ENCODE measurements at places on chromosomes 1 and 21. TPM values are rescaled to one million over a fixed set of nuclear protein-coding genes. Genes with fewer than 3 reads are reported as not detected.
A peak's percentile ranks its signal among the peaks of the same experiment; 100 is the strongest.

The KLF17 gene
- polyA plus RNA-seq = 0.25 TPM

The FCRL5 gene
- polyA plus RNA-seq = 1.1 TPM

The TSPEAR gene
- not detected for polyA plus RNA-seq

The CAMK1G gene
- polyA plus RNA-seq = 0.03 TPM

The IL19 gene
- polyA plus RNA-seq = not detected

The TCHH gene
- polyA plus RNA-seq = not detected

The GCSAML gene
- 0.68 TPM for polyA plus RNA-seq

GRCh38 chr21:43331962-43332828 is 94.7 kb downstream of the SIK1 start:
- peak; percentile 88 for DNase-seq

DNA sequence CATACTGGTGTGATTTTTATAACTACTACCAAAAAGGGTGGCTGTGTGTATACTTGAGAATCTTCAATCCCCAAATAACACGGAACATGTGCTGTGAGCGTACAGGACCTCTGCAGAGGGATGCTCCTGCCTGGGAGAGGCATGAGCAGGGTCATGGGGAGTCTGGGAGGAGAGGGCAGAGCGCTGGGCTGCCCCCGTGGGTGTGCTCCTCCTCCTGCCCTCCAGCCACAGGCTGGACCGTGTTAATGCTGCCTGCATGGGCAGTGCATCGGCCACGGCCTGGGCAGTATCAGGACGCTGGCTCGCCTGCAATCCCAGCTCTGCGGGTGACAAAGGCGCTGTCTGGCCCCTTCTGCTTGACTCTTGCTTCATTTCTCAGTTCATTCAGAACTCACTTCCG is 6.2 kb downstream of the CEP104 start:
- DNase-seq = no peak

DNA sequence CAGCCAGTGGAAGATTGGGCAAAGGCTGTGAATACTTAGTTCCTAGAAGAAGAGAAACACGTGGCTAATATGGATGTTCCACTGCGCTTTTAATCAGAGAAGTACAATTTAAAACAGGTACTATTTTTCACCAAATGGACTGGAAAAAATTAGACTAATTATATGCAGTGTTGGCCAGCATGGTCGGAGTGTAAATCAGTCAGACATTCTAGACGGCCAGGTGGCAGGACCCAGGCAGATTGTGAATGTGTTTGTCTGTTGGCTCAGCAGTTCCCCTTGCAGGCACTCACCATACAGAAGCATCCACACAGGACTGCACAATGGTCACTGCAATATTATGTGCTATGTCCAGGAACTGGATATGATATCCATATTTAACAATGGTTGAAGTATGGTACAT is 23.9 kb upstream of the SLC25A34 start:
- no peak for DNase-seq

DNA sequence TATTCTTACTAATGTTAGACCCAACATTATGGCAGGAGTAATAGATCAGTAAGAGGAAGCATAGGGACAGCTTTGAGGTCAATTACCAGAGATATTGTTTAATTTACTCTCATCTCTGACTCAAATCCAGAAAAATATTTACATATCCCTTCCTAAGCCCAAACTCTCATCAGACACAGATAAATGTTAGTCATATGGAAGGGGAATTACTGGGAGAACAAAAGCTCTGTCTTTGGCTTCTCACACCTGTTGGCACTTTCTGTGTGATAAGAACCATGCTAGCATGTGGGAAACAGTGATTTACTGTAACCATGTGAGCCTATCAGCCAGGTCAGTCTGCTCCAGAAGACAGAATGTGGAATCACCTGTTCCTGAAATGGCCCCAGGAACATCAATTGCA is 72.4 kb downstream of the DUSP10 start:
- no peak for DNase-seq

DNA sequence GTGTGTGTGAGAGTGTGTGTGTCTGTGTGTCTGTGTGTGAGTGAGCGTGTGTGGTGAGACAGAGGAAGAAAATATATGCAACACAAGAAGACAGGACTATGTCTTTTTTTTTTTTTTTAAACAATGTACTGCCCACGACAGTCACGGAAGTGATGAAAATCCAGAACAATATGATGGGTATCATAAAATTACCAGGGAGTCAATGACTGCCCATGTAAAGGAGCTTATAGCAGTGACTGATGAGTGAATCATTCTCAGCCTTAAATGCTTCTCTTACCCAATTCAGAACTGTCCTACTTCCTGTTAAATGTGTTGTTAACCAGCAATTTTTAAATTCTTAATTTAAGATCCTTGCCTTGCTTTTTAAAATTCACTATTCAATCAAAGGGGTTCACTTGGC is 46.6 kb downstream of the RGS7 start:
- no peak for DNase-seq

- peak; percentile 24 for DNase-seq
Observed at GRCh38 chr1:227895828-227896685, 51.7 kb downstream of the WNT9A start.

DNA sequence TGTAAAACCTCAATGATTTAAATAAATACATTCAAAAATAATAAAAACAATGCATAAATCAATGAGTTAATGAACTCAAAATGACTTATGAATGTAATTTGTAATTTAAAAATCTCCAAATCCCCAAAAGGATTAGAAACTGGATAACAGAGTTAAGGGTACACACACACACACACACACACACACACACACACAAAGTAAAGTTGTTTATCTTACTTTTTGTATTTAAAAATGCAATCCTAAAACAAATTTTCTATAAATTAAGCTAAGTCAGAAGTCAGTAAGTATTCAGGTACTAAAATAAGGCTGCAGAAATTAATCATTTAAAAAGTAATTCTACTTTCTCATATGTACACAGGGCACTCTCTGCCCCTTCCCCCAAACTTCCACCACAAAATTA is 1.8 kb downstream of the LRIF1 start:
- no peak for DNase-seq

DNA sequence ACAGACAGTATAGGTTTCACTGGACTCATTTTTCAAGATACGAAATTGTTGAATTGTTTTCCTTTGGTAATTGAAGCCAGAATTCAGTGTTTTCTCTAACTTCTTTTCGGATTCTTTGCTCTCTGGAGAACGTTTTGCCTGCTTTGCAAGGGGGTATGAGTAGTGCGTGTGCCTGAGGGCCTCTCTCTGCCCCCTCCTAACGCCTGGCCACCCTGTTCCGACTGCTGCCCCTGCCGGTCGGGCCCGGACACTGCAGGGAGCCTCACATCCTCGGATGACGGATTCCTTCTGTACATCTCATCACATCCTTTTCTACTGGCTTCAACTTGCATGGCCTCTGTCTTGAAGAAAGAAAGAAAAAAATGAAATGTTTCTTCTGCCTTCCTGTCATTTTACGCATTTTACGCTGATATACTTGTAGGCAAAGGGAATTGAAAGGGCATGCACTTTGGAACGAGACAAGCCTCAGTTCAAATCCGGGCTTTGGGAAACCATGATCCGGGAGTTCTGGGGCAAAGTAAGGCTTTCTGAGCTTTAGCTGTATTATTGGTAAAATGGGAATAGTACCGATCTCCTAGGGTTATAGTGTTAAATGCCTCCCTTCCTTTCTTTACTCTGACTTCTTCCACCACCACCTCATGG is 65.1 kb downstream of the DISC1 start:
- DNase-seq = no peak

GRCh38 chr1:12087797-12088314 is 24.8 kb downstream of the TNFRSF8 start:
- no peak for DNase-seq

DNA sequence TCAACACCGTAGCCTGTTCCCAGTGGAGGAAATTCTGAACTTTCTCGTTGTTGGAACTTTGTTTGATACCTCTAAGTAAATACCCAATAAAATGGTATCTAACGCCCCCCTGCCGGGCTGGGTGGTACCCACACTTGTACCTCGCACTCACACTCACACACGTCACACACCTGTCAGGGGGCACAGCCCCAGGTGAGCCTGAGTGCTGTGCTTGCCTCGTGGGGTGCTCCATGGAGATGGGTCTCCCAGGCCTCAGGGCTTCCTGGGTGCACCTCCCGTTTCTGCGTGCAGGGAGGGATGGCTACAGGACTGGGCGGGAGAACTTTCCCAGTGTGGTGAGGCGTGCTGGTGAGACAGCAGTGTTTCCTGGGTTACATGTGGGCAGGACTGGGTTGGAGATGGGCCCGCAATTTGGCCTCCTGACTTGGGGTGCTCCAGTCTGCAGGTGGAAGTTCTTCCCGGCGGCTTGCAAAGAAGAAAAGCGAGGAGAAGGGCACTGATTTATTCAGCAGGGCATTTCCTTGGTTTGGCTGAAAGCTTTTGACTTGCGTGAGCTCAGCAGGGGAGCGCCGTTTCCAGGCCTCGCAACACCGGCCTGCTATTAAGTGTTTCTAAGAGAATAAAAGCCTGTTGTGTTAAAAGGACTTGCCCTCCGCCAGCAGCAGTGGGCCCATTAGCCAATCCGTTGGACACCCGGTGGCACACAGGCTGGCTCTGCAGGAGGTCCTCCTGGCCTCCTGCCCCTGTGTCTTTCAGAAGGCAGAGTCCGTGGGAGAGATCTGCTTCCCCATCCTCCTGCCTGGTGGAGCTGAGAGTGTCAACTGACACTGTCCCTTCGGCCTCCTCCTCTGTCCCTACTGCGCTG is 79.7 kb downstream of the KIF26B start:
- peak; percentile 32 for DNase-seq

DNA sequence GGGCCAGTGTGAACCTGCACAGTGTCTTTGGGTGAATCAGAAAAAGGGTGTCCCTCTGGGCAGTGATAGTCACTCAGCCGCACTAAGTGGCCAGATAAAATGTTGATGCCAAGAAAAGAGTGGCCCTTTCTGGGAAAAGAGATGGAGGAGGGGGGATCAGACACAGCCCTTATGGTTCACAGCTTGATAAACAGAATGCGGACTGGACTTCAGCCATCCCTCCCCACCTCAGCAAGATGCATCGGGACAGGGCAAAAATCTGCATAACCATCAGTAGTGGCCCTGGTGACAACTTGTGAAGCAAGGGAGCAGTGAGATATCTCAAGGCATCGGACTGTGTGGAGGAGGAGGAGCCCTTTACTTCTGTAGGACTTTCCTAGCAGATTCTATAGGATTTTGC is 353.8 kb upstream of the PLXNA2 start:
- no peak for DNase-seq

DNA sequence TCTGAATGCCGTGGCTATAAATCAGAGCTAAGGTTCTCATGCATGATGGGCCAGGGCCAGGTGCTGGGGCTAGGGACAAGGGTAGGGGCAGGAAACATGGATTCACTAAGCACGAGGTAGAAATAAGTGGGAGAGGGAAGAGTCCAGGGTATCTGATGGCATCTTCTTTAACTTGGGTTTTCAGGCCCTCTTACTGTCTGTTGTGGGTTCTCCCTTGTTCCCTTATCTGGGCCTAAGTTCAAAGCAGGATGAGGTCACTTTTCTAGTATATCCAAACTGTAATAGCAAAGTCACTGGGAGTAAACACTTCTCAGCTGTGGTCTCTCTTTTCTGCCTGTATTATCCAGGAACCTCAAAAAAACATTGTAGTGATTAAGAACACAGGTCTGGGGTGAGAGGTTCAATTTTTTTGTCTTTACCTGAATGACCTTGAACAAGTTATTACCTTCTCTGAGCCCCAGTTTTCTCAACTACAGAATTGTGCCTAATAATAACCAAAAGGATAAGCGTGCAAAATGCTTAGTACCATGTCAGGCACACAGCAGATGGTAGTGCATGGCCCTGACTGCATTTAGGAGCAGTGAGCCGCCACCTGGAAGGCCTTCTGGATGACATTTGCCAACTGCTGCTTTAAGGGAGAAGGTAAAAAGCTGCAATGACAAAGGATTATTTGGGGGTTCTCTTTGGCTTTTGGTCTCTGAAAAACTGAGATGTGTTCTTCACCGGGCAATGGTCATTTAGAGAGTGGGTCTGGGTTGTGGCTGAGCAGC is 53.6 kb upstream of the A3GALT2 start:
- no peak for DNase-seq

DNA sequence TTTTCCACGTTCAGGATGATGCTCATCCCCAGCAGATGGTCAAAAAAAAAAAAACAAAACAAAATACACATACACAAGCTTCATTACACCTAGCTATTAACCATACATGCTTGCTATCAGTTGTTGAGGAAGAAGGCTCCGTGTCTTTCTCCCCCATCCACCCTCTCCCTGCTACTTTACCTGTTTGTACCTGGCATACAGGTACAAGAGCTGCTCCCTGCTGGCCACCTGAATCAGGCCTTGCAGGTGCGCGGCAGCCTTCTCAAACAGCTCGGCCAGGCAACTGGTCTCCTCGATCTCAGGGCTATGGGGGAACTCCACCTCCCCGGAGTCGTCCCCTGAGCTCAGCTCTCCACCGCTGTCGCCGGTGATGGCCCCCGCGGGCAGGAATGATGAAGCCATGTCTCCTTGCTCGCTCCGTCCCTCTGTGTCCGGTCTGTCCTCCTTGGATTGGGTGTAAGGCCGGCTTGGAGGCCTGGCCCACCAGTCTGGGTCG is 464 bp downstream of the ACBD6 start:
- DNase-seq = no peak

DNA sequence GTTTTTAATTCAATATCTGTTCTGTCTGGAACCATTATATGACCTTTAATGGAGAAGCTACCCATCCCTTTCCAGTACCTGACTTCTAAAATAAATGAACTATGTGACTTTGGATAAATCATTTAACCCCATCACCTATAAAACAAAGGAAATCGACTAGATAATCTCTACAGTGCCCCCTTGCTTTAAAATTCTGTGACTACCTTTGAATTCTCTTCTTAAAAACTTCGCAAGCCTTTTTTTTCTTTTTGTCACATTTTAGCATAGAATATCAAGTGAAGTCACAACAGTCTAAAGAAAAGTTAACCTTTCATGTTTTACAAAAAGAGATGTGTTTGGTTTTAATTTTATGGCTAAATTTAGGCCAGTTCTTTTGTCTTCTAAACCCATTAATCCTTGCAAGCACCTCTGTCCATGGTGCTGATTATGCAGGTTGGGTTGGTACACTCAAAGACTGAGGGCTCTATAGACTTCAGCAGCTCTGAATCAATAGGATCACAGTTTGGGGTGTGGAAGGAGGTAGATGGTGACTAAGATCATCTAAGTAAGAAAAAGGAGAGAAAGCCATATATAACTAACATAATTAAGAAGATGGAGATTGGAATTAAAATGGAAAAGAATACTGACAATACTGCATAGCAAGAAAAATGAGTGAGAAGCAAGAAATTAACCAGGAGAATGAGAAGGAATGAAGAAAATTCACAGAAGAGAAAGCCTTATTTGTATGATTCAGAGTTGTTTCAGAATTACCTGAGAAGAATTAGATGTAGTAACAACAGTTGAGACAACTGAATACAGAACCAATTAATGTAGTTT is 59.2 kb downstream of the TBX15 start:
- DNase-seq = peak; percentile 59

DNA sequence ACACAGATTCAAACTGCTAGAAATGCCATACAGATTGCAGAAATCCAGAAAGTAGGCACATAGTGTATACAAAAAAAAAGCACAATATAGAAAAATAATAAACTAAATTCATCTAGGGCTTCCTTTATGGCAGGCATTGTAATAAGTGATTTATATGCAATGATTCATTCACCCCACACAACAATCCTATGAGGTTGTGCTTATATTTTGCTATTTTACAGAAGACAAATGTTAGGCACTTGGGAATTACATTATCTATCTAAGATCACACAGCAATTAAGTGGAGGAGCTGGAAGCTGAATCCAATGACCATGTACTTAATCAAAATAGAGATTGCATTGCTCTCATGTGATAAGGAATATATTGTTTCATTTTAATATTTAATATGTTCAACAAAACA is 225.7 kb upstream of the KCNK2 start:
- DNase-seq = no peak

- no peak for DNase-seq
Observed at GRCh38 chr1:164855716-164856329, 296.8 kb downstream of the PBX1 start.

GRCh38 chr1:94755675-94756074 is 64.5 kb upstream of the SLC44A3 start:
- DNase-seq = no peak

Measured in stomach (tissue), 19 donors.